ENCODE measurements at places on chromosomes 2 and 18.

- no peak for DNase-seq
These were observed 40.7 kb downstream of the SLC9A2 start for GRCh38 chr2:102660070-102660469.

- no peak for DNase-seq
These were observed 2.2 kb downstream of the INO80D start for GRCh38 chr2:206083602-206084438.

DNA sequence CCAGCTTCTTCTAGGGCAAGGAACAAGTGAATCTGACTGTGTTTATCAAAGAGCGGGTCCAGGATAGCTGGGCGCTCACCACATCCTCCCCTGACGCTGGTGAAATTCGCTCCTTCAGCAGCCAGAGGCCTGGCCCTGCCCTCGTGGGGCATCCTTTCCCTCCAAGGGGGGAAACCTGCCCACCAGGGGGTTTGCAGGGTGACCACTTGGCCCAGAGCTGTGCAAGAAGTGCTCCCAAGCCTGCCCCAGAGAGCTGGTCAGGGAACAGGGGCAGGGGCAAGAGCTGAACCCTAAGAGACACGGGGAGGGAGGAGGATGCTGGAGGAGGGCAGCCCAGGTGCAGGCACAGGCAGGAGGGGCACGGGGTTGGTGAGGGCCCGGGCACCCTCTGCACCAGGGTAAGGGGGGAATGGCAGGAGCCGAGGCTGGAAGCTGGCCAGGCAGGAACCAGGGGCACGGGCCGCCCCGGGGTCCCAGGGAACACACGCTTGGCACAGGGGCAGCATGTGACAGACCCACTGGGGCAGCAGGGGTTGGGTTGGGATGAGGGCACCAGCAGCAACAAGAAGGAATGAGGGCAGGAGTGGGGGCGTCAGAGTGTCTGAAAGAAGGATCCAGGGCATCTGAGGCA, 2.8 kb upstream of the GPR55 start:
- no peak for DNase-seq

- DNase-seq: no peak
These were observed 145.4 kb downstream of the NCK2 start for GRCh38 chr2:105890111-105890510.

DNA sequence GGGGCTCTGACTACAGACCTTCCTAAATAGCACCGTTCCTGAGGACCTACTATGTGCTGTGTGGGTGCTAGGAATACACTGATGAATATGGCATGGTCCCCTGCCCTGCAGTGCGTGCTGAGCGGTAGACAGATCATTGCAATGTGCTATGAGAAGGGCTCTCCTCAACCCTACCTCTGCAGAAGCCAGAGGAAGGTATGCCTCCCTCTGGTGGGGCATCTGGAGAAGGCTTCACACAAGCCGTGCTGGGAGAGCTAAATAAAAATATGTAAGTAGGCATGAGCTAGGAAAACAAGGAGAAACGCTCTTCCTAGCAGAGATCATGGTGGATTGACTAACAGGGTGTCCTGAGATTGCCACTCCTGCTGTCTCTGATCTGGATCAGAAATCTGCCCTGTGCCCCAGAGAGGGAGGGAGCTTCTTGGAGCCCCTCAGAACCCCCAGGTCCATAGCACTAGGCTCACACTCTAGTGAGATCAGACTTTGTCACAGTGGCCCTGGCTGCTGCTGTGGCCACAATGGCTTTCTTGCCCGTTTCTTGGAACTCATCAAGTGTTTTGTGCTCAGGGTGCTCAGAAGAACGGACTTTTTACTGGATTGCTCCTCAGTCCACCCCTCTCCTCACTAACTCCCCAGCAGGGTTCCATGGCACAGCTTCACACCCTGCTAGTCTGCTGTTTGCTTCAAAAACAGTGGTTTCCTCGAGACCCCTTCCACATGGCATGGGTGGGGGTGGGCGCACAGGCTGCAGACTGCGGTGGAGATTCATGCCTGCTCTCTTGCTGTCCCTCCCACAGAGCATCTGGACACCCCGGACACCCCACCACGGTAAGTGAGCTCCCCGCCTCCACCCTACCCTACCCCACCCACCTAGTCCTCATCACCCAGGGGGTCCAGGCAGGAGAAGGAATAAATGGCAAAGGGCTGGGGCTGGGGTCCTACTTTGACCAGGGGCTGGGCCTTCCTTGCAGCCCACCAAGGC, 14.2 kb downstream of the SIGLEC15 start:
- no peak for DNase-seq

DNA sequence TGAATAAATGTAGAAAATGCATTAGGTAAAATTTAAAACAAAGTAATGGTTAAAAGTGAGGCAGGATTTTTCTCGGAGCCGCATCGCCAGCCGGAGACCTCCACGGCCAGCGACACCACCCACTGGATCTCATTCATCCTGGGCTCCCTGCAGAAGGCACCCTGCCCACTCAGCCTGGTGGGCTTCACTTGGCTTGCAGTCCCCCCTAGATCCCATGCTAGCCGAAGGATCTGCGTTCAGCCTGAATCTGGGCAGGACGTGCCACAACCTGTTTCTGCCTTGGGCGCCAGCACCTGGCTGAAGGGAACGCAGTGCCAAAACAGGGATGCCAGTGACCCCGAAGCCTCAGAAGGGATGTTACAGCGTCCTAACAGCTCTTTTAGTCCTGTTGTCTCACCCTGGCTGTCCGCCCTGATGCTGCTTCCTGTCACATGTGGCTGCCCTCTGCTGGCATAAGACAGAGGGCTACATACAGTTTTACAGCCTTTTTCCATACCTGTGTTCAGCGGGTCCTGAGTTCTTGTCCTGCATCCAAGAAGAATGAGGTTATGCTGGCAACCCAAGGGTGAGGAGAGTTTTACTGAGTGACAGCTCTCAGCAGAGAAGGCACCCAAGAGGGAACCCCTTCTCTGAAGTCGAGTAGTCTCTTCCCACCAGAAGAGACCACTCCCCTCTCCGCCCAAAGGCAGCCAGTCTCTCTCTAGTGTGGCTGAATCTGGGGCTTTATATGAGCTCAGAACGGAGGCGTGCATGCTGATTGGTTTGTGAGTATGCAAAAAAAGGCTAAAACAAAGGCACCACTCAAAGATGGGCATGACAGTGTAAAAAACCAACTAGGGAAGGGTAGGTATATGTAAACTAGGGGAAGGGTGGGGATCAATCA, 173.1 kb upstream of the GYPC start:
- DNase-seq: no peak

DNA sequence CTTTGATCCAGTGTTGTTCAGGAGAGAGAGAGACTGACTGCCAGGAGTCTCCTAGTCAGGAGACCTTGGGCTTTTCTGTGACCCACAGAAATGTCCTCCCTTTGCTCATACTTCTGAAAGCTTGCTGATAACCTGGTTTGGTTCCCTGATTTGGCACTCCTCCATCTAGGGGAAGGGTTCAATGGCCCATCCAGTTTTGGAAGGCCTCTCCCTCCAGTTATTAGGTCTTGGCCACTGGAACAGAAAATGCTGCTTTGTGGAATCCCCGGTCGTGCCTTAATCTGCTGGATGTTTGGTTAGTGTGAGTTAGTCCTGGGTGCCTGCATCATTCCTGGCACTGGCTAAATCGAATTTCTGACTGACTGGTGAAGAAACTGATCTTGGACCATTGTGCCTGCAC, 35.7 kb downstream of the KDM3A start:
- no peak for DNase-seq

DNA sequence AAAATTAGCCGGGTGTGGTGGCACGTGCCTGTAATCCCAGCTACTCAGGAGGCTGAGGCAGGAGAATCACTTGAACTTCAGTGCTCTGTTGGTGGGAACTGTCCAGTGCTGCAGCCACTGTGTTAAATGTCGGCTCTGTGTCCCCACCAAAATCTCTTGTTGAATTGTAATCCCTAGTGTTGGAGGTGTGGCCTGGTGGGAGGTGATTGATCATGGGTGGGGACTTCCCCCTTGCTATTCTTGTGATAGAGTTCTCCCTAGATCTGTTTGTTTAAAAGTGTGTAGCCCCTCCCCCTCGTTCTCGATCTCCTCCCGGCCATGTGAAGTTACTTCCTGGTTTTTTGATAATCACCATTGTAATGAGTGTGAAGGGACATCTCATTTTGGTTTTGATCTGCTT, 9.8 kb upstream of the RPL31 start:
- no peak for DNase-seq

- no peak for DNase-seq
These were observed 71.6 kb downstream of the ACKR3 start for GRCh38 chr2:236641051-236641726.

GRCh38 chr2:199806179-199806578, 44.8 kb downstream of the FTCDNL1 start:
- DNase-seq: no peak

GRCh38 chr2:171702781-171703556, 15.7 kb downstream of the DYNC1I2 start:
- DNase-seq: no peak

DNA sequence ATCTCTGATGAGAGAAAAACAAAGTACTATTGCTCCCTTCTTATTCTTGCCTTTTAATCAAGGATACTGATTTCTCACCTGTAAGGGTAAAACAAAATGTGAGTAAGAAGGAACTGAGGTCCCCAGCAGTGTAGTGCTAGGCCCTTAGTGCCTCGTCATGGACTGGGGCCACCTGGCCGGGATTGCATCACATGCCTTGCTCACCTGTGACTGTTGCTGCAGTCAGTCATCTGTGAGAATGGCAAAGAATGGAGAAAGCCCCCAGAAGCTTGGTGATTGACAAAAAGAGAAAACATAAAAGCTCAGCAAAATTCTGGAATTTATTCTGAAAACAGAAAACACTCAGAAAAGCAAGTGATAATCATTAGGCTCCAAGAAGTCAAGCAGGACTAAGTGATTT, 63.4 kb downstream of the SPATS2L start:
- no peak for DNase-seq

GRCh38 chr2:85611217-85611704, 605 bp downstream of the C2orf68 start:
- DNase-seq: no peak

- DNase-seq: no peak
These were observed 10.9 kb upstream of the HOXD1 start for GRCh38 chr2:176177580-176178037.

DNA sequence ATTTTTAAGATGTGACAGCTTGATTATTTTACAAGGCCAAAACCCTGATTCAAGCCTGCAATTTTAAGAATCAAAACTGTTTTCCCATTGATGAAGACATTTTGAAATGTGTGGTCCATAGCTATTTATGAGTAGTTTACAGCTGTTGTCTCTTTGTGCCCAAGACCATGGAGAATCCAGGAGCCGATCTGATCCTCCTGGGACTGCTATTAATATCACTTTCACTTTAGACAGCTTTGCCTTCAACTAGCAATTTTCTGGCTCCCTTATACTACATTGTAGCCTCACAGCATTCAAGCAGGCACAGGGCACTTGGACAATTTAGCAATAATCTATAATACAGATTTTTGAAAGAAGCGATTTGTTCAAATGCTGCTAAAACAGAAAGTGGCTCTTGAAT, 172.9 kb downstream of the SLC8A1 start:
- no peak for DNase-seq

- DNase-seq: no peak
These were observed 37.7 kb upstream of the SYT4 start for GRCh38 chr18:43314941-43315340.

DNA sequence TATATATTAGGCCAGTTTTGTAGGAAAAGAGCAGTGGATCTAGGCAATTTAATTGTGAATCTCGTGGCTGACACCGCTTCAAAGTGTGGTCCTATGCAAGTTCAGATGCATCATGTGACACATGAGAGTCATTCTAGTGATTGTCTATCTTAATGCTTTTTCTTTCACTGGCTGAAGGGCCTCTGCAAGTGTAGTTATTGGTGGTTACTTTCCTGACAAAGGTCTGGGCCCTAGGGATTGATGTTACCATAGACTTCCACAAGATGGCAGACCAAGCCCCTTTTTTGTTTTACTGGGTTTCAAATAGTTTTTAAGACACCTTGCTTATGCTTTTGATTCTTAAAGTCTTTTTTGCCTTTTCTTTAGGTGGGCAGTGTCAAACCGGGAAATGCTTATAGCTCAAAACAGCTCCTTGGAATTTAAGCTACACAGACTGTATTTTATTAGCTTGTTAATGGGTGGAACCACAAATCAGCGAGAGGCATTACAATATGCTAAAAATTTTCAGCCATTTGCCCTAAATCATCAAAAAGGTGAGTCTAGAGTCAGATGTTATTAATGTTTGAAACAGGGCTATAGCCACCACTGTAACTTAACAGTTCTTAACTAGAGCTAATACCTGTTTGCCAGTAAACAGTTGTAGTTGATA, 25.9 kb downstream of the CD8A start:
- DNase-seq: no peak

DNA sequence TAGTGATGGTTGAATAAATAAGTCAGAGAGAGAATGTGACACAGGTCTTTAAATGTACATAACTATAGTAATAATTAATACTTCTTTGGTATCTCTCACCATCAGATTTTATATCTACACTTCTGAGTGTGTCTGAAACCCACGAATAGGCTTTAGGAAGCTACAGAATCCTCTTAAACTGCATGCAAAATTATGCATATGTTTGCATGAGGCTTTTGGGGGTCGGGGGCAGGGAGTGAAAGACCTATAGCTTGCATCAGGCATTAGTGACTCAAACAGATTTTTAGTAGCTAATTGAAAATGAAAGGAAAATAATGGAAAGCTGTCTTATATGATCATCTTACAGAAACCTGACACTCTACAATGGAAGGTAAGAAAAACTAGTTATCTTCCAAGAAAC, 14.9 kb downstream of the LRPPRC start:
- DNase-seq: no peak

DNA sequence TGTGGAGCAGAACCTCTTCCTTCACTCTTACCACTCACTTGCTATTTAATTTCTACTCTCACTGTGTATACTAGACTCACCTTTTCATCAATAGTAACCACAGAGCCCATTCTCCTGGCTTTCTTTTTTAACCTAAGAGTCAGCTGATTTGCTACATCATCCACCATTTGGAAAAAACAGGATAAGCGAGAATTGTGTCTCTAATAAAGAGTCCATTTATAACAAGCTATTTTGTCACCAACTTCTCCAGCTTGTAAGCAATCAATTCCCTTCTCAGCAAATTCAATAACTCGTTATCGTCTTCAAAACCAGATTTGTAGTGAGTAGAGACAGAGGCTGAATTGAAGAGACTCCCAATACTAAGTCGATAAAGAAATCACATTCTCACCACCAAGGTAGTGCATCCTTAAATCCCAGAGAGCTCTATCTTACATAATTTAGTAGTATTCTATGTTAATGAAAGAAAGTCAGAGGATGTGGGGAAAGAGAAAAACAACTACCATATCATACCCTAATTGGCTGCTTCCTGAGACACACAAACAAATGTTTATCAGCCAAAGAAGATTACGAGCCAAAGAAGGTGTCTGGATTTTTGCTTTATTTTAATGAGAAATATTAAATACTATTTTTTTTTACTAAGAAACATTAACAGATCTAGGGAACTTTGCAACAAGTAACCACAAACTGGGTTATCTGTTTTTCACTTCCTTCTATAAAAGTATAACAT, 52.5 kb upstream of the SPTBN1 start:
- DNase-seq: no peak

DNA sequence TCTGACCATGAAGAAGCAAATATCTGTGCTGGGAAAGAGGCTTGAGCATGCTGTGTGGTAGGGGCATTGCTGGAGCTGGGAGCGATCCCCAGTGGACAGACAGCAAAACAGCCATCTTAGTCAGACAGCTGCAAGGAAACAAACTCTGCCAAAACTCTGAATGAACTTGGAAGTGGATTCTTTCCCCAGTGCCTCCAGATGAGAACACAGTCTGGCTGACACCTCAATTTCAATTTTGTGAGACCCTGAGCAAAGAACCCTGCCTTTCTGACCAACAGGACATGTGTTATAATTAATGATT, 23.2 kb upstream of the FAP start:
- DNase-seq: no peak
